Esophagus mucosa (tissue), 1 donor: ENCODE measurements at places on chromosomes 7 and 10. TPM values are rescaled to one million over a fixed set of nuclear protein-coding genes. Genes with fewer than 3 reads are reported as not detected.

ARHGAP22 gene
- 1.6 TPM for total RNA-seq

DNA sequence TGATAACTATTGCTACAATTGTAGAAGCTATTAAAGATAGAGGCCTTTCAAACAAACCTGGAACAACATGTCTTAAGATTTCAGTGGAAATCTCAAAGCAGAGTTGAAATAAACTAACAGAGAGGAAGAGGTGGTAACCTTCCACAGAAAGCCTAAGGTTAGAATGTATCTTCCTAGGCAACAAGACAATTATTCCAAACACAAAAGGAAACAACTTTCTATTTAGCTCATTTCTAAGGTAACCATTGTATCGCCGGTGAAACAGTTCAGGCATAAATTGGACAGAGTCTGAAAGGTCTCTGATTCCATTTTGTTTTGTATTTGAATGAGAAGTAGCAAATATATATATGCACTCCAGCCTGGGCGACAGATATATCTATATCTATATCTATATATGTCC, 30.7 kb upstream of the HYCC1 start:
- no peak for ATAC-seq

DNA sequence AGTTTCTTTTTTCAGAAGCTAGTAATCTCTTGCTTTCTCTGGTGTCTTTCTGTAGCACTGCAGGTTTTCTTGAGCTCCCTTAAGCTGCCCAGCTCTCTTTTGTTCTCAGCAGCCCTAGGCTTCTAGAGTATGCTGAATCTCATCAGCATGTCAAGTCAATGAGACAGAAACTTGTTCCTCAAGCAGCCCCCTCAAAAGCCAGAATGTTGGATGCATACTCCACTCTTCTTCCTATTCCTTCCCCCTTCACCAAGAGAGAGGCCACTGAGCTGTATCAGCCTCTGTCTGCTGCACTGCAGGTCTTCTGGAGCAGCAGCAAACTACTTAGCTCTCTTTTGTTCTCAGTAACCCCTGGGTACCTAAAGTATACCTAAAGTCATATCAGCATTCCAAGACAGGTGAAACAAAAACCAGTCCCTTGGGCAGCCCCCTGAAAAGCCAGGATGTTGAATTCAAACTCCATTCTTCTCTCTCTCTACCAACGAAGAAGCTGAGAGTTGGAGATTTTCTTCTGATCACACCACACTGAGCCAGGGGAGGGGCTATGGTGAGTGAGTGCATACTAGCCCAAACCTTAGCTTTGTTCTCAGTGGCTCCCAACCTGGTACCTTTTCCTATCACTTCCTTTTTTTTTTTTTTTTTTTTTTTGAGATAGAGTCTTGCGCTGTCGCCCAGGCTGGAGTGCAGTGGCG, 73.3 kb upstream of the WAC start:
- no peak for ATAC-seq

CFAP43 gene
- total RNA-seq, result not detected

PKD2L1 gene
- total RNA-seq, result not detected

- ATAC-seq, result no peak
Measured at GRCh38 chr7:2030475-2031450, 202.0 kb downstream of the MAD1L1 start.

- ATAC-seq, result no peak
Measured at GRCh38 chr10:68284062-68285001, 47.5 kb upstream of the HNRNPH3 start.

DNA sequence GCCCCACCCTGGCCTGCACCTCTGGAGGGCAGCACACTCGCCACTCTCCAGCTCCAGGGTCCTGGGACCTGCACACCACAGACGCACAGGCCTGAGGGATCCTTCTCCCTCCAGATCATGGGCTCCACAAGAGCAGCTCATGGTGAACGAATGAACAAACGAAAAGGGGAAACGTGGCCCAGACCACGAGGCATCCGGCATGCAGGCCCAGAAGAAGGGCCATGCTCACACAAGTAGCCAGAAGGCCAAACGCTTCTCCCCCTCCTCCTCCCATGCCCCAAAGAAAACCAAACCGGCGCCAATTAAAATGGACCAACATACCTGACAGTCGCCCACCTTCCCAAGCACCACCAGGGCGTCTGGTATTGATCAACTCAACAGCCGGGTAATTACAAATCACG, 30.4 kb downstream of the MAD1L1 start:
- no peak for ATAC-seq

- no peak for ATAC-seq
Measured at GRCh38 chr10:116880716-116881482, 31.6 kb downstream of the ENO4 start.

DNA sequence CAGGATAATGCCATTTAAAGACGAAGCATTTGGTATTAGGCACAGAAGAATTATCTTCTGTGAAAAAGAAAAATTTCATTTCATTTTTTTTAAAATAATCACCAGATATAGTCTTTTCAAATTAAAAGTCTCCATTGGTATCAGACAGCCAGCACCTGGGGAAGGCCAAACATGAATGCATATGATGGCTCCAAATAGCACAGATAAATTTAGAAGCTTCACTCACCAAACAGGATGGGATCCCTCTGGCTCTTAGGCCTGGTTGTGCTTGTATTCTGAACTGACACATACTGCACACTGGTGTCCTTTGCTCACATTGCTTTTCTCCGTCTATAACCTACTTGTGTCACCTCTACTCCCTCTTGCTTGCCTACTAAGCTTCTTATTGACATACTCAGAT, 169.5 kb upstream of the CHRM2 start:
- no peak for ATAC-seq

GRCh38 chr10:28604567-28605536, 71.9 kb downstream of the WAC start:
- no peak for ATAC-seq

CUBN gene
- 0.12 TPM for total RNA-seq

- no peak for ATAC-seq
Measured at GRCh38 chr10:133600657-133601056, 25.9 kb downstream of the FRG2B start.

- ATAC-seq, result no peak
Measured at GRCh38 chr10:5518143-5518542, 6.6 kb upstream of the CALML3 start.

DNA sequence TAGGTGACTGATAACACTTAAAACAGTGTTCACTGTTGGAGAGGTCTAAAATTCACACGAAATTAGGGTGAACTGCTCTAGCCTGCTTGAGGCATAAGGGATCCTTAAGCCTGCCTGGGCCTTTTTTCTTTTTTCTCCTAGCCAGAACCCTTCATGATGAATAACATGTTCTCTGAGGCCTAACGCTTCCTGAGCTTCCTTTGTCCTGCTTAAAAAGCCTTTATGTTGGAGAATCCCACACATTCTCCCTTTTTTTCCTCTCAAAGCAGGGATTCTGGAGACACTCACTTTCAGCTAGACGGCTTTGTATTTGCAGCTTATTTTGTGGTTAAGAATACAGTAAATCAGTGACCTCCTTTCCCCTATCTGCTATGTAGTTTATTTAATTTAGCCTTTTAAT, 354.7 kb upstream of the PHF14 start:
- no peak for ATAC-seq

GRCh38 chr10:29132551-29133111, 156.2 kb upstream of the LYZL1 start:
- no peak for ATAC-seq

DNA sequence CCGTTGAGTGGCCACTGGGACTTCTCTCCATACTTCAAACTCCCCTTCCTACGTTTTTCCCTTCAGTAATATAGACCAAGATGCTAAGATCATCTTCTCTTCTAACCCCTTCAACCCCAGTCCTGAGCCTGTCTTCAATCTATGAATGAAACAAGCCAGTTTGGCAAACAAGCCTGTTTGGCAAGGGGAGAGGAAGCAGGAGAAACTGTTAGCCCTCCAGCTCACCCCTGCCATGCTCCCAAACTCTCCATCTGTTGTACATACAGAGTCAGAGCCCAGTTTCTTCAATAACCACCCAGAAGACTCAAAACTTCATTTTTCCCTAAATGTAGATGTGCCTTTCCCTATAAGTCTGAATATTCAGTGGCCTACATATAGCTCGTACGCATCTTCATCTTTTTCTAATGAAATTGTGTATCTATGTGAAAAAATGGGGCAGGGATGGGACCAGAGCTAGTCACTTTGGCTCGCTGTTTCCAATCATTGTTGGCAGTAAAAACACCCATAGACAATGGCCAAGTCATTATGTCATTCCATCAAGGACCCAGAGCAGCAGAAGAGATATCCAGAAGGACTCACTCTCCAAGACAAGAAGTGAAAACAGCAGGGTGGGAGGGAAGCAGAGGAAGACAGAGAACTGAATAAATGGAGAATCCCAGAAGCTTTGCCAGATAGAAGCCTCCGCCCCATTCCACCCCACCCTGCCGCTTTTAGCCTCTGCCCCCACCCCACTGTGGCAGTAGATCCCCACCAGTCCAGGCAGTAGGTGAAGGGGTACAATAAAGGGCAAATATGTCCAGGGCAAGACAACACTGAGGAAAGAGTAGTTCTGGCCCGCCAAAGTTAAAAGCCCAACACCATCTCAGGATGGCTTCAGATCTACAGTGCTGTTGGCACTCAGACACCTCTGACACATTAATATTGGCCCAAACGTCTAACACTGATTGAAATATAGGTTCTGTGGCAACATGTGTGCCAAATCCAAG, 87.3 kb downstream of the DOCK4 start:
- no peak for ATAC-seq

LIPF gene
- total RNA-seq, result not detected

DNA sequence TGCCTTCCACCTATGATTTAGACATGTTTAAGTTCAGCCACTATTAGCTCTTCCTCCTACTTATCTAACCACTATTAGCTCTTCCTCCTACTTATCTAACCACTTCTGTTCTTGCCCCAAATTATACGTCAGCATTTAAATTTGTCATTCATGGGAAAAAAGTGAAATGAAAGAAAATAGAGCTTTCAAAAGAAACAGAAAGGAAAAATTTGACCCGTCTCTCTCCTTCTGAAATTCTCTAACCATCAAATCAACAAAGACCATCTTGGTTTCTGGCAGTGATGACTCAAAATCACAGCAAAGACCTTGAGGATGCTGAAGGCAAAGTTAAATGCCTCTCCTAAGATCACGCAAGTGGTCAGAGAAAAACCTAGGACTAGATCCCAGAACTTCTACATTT, 2.6 kb downstream of the LIPA start:
- no peak for ATAC-seq

CDHR1 gene
- 29.0 TPM for total RNA-seq

- no peak for ATAC-seq
Measured at GRCh38 chr7:56051053-56051338, 248 bp downstream of the PSPH start.

DNA sequence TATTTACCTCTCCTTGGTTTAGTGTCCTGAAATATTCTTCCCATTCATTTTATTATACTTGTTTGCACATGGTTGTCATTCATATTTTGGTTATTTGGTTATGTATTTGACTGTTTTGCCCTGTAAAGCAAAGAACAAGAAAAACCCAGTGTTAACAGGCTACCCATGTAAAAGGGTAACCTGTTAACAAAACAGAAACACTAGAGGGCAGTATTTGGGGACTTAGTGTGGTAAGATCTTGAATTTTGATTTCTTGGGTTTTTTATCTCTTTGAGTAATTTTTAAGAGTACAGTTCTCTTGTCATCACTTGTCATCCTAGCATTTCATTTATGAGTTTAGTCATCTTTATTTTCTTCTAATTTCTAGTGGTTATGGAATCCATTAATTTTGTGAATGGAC, 51.3 kb downstream of the POLL start:
- ATAC-seq, result no peak

DNA sequence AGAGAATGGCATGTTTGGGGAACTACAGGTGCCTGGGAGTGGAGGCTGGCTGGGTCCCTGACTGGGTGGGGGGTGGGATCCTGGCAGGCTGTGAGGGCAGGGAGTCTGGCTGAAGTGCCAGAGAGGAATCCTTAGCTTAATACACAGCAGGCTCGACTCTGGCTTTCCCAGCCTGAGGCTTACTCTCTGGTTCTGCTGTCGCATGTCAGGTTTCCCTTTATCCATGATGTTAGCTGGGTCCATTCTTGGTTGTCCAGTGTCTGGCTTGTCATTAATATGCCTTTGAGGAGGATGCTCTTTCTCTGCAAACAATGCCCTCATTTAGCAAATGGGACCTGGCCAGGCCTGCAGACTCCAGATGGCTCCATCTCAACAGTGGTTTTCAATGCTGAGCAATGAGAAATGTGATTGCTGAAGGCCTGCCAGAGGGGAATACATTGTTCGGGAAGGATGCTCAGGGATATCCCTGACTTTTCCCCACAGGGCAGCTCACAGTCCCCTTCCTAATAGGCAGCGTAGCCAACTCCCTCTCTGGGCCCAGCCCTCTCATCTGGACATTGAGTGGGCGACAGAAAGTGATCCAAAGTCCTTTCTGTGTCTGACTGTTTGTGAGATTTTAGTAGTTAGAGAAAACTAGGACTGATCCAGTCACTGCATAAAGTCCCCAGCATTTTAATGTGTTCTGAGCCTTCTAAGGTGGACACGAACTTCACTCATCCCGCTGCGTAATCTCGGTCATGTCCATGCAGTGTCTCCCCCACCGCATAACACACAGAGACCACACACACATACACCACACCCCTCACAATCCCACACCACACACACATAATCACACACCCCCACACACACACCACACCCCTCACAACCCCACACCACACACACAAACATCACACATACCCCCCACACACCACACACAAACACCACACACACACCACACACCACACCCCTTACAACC, 124.9 kb downstream of the ANLN start:
- no peak for ATAC-seq
